GM20000 (cell line): ENCODE measurements at places on chromosomes 11 and 22.
A peak's percentile ranks its signal among the peaks of the same experiment; 100 is the strongest.

GRCh38 chr22:36156515-36157419 lies 3.8 kb downstream of the APOL3 start:
- peak; percentile 25 for DNase-seq

DNA sequence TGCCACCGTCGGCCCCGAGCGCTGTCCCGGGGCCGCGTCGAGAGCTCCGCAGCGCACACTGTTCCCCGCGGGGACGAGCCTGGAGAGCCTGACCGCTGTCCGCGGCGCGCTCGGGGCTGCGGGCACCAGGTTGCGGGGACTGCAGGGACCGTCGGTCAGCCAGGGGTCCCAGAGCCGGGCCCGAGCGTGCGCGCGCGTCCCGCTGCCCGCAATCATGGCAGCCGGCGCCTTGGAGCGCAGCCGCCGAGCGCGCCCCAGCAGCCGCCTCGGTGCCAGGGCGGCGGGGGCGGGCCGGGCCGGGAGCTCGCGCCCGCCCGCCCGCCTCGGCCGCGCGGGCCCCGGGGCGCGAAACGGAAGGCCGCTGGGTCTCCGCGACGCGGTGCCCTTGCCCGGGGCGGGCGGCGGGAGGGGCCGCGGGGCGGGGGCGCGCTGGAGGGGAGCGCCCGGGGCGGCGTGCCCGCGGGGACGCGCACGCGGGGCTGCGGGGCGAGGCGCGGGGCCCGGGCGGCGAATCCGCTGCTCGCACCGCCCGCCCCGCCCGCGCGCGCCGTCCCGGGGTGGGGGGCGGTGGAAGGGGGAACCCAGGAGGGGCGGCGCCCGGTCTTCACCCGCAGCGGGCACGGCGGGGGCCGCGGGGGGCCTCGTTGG lies 79.4 kb upstream of the PPARA start:
- DNase-seq: peak; percentile 67

- no peak for DNase-seq
These were observed 11.5 kb upstream of the PEX26 start for GRCh38 chr22:18066181-18066859.

- DNase-seq: no peak
These were observed 171.5 kb upstream of the SYT13 start for GRCh38 chr11:45457649-45458048.

GRCh38 chr11:33723238-33723881 lies 12.9 kb downstream of the CD59 start:
- no peak for DNase-seq

DNA sequence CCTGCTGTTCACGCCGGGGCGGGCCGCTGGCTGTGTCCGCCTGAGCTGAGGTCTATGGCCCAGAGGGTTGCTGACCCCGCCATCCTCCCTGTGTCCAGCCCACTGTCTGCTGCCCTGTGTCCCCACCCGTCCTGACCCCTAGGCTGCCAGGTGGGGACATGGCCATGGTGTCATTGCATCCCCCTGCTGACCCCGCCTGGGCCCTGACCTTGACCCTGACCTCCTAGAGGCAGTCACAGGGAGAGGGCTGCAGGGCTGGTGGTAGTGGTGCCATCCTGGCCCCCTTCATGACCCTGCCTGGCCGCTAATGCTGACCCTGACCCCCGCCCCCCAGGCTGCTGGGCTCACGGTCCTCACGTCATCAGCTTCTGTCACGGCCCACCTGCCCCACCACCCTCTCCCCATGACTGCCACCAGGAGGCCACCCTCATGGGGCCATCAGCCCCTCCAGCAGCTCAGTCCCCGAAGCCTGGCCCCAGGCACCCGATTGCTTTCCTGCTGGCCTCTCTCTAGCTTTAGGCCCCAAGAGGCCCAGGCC lies 285.9 kb downstream of the BRD1 start:
- DNase-seq: no peak

DNA sequence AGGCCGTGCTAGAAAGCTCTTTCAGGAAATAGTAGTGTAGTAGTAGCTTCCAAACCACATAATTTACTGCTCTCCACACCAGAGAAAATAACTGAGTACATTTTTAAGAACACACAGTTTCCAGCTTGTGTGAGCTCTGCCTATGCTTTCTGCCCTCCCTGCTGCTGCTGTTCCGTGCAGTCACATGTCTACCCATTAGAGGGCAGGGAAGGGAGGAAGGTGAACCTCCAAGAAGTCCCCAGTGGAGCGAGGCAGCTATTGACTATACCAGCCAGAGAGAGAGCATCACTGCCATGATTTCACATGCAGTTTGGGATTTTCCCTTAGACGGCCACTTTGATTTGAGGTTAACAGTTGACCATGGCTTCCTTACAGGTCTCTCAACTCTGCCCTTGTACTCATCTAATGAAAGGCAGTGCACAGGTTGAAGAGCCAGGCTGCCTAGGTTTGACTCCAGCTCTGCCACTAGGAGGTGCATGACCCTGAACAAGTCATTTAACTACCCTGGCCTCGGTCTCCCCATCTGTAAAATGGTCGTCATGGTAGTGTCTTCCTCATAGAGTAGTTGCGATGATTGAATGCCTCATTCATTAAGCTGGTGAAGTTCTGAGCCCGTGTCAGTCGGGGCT lies 19.7 kb upstream of the CTTN start:
- no peak for DNase-seq

DNA sequence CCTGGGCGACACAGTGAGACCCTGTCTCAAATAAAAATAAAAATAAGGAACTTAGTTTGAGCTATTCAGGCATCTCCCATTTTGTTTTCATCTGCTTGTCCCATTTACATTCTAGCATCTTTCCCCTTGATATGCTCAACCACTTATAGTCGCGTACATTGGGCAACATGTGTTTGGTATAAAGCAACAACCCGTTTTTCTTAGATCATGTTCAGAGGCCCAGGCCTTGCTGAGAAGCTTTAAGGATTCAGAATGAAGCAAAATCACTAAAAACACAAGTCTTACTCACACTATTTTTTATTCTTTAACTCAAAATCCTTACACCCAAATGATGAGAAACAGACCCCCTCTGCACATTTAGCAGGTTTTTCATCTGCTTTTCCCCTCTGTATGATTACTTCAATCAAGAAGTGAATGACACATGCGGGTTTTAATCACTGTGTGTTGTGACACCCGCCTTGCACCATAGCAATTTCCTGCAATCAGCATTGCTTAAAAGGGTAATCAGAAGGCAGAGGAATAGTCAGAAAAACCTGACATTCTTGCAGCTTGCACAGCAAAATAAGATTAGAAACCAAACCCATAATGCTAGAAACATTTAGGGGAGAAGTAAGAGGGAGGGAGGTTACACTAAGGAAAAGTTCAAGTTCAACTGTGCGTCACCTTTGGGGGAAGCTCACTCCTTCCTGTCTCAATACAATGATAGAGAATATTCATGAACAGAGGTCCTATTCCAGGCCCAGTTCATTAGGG lies 25.9 kb downstream of the ALG9 start:
- DNase-seq: no peak

GRCh38 chr11:75478783-75479596 lies 46.0 kb upstream of the KLHL35 start:
- DNase-seq: no peak

DNA sequence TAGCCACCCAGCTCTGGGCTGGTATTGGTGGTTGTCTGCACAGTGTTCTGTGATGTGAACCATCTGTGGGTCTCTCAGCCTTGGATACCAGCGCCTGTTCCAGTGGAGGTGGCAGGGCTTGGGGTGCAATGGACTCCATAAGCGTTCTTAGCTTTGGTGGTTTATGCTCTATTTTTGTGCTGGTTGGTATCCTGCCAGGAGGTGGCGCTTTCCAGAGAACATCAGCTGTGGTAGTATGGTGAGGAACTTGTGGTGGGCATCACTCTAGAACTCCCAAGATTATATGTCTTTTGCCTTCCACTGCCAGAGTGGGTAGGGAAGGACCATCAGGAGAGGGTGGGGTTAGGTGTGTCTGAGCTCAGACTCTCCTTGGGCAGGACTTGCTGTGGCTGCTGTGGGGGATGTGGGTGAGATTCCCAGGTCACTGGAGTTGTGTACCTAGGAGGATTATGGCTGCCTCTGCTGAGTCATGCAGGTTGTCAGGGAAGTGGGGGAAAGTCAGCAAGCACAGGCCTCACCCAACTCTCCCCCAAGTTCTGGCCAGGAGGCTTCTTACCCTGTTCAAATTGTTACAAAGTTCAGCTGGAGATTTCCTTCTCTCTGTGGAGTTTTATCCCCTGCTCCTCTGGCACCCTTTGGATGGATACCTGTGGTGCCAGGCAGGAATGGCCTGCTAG lies 47.2 kb downstream of the MRGPRX2 start:
- no peak for DNase-seq

DNA sequence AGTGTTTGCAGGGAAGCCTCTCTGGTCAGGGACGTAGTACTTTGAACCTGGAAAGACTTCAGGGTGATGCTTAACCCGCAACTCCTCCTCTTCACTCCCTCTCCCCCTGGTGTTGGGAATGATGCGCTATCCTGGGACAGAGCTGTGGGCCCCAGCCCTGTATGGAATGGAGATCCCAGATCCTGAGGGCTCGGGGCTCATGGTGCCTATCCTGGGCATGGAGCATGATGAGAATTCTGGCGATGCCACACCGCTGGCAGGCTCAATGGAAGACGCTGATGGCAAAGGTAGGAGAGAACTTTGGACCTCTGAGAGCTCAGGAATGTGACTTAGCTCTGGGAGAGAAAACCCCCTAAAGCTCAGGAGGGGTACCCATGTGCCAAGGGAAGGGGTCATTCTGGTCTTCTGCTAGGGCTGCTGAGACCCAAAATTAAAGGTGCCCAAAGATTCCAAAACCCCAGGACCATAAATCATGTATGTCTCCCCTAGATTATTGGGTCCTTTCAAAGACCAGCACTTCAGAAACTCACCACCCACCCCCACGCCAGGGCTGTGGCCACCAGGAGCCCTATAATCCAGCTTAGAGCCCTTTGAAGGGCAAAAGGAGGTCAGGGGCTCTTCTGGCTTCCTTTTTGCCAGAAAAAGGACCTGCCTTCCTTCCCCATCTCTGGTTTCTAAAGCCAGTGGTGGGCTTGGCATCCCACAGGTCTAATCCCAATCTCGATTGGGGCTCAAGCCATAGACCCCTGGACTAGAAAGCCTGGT lies 52.5 kb downstream of the BTG4 start:
- no peak for DNase-seq

DNA sequence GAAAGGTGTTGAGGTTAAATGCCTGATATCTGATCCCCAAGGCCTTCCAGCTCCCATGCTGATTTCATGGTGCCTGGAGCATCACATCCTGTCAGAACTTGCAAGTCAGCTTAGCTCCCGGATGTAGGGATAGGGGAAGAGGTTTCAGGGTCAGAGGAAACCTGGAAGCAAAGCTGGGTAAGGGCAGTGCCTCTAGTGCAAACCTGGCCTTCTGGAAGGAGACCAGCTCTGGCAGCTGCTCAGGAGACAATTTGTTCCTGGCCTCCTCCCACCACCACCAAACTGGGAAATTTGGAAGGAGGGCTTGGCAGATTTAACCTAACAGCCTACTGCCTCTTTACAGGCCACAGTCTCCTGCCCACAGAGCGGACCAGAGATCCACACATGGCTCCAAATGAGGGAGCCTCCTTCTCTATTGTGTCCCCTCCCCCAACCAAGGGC lies 9.2 kb upstream of the TSKU start:
- no peak for DNase-seq

GRCh38 chr11:73152861-73153483 lies 10.9 kb upstream of the FCHSD2 start:
- peak; percentile 79 for DNase-seq

DNA sequence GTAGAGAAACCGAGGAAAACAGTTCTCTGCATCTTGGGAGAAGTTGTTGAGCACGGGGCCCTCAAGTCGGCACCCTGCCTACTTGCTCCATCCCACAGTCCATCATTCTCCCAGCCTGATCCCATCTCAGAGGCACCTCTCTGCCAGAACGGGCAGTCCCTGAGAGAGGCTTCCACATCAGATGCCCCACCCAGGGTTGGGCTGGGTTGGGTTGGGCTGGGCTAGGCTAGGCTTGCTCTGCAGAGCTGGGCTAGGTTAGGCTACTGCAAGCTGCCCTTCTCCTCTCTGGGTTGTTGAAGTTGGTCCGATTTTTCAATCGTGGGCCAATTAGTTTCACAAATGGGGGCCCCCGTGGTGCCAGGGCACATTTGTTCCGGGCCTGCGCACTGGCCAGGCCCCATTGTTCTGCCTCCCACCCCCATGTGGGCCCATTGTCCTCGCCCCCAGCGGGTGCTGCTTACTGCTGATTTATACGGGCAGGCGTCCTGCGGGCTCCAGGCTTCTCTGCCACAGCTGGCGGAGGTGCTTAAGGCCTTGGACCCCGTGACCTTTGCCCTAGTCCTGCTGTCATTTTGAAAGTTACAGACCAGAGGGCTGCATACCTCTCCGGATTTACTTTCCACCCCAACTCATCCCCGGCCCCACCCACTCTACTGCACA lies 63.7 kb upstream of the NNMT start:
- no peak for DNase-seq

- no peak for DNase-seq
These were observed 14.7 kb downstream of the CSNK2A3 start for GRCh38 chr11:11338304-11338703.

GRCh38 chr11:31845331-31845730 lies 34.2 kb upstream of the PAX6 start:
- DNase-seq: no peak

GRCh38 chr11:59206635-59207034 lies 6.1 kb downstream of the MPEG1 start:
- DNase-seq: no peak
